ENCODE measurements at places on chromosomes 1 and 21.

GRCh38 chr1:67970088-67970487 lies 80.3 kb downstream of the DIRAS3 start:
- DNase-seq, result peak; percentile 94

DNA sequence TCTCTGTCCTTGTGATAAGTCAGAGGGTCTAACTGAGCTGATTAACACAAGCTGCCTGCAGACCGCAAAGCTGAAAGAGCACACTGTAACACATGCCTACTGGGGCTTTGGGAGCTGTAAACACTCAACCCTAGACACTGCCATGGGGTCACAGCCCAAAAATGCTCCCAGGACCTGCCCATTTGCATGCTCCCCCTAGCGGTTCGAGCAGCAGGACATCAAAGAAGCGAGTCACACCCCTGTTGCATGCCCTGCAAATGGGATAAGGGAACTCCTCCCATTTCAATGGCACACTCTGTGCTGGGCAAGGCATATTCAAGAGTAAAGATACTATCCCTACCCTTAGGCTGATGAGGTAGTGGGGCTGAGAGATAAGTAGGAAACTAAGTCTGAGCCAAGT lies 22.8 kb downstream of the LCE3E start:
- no peak for DNase-seq

DNA sequence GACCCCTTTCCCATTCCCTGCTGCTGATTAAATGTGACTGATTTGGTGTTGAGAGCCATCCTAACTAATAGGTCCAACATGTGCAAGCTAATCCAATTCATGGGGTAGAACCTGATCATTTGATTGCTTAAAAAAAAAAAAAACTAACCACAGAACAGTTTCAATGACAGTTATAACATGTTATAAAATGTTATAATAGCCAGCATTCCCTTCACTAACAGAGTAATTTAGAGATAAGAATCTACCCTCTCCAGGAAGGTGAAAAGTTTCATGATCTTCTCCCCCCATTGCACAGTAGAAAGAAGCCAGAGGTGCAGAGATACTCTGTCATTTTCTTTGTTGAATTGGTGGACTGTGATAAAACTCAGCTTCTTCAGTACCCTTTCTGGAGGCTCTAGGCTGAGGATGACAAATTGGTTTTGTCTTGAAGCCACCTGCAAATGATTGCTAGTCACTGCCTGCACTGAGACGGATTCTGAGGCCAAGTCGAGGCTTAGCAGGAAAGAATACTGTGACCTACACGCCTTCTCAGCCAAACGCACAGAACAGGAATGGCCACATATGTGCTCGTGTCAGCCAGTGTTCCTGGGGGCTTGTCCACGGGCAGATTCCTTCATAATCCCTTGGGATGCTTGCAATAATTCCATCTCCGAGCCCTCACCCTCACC lies 215.7 kb upstream of the IRF2BP2 start:
- DNase-seq, result no peak

GRCh38 chr1:73674945-73675561 lies 522.9 kb downstream of the LRRIQ3 start:
- DNase-seq, result peak; percentile 9

GRCh38 chr21:29849735-29850176 lies 90.0 kb downstream of the GRIK1 start:
- peak; percentile 68 for DNase-seq

GRCh38 chr1:48051466-48052126 lies 54.4 kb upstream of the TRABD2B start:
- DNase-seq, result peak; percentile 40

- DNase-seq, result no peak
Measured at GRCh38 chr1:11377001-11377583, 101.9 kb upstream of the DISP3 start.

DNA sequence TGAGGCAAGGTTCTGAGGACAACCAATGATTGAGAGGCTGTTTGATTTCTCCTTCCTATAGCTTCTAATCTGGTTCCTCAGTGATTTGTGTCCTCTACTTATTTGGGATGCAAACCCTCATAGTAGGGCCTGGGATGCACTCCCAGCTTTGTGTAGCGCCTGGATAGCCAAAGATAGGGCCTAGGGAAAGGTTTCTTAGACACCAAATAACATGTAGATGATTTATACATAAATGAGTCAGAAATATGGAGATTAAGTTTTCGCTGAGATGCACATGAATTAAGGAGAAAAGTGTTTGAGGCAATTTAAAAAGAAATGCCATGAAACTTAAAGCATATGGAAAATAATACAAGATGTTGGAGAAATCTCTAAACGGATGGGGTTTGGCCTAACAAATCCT lies 66.0 kb upstream of the LMO4 start:
- no peak for DNase-seq

- DNase-seq, result peak; percentile 13
Measured at GRCh38 chr1:117372863-117373412, 5.7 kb downstream of the MAN1A2 start.

DNA sequence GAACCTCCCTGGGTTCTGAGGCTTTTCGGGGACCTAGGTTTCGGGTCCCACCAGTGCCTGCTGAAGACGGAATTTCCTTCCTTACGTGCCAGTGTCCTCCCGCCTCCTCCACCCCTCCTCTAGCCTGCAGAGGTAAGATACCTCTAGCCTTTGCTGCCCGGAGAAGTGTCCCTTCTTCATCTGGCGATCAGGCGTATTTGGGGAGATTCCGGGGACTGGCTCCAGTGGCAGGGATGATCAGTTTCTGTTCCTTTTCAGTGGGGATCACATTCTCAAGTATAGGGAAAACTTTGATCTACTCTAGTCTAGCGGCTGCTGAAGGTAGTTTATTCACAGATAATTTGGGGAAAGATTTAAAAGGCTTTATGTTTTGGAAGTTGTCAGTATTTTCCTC lies 674 bp downstream of the CEP350 start:
- peak; percentile 4 for DNase-seq

- no peak for DNase-seq
Measured at GRCh38 chr21:39334611-39335010, 14.3 kb downstream of the HMGN1 start.

DNA sequence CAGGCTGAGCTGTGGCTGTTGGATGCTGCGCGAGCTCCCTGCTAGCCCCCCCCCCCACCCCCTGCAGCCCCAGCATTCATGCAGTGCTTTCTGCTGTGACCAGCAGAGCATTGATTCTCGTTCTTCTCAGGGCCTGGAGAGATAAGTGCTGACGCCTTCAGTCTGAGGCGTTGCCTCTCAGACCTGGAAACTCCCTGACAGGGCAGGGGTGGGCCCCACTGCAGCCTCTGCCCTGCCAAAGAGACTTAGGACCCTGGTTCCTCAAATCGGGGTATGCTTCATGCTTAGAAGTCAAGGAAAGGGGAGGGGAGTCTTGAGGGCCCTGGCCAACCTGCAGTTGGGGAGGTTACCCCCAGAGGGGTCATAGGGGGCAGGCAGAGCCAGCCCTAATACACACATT lies 38.5 kb downstream of the PTPRF start:
- DNase-seq, result no peak

DNA sequence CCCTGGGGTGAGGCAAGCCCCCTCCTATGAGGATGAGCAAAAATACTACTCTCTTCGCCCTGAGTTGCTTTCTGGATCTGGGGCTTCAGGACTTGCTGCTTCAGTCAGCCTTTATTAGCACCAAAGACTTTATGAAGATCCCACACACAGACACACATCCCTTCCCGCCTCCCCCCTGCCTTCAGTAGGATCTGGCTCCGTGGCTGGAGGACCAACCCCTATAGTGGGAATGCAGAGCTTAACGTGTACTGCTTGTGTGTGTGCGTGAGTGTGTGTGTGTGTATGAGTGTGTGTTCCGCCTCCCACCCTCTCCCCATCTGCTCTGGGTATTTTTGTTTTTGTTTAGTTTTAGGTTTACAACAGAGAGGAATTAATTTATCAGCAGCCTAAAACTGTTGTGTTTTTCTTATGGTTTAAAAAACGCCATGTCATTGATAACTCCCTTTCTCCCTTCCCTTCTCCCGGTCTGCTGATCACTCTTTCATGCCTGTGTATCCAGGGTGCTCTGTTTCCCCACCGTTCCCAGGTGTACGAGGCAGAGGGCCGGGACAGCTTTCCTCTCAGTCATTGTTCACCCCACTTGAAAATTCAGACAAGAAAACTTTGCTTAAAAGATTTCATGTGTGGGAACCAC lies 27.5 kb upstream of the ZFP69B start:
- no peak for DNase-seq

GRCh38 chr1:177737456-177737855 lies 232.4 kb downstream of the SEC16B start:
- DNase-seq, result no peak

- no peak for DNase-seq
Measured at GRCh38 chr1:1569341-1569740, 5.3 kb downstream of the SSU72 start.

Data from fibroblast of skin of scalp (primary cell).